ENCODE measurements at places on chromosomes 4 and X.

GRCh38 chr4:4984186-4984585 is 35.1 kb downstream of the CYTL1 start:
- DNase-seq = no peak

GRCh38 chr4:140556372-140557085 is 12.2 kb downstream of the UCP1 start:
- no peak for DNase-seq

GRCh38 chr4:149095811-149096210 is 653.6 kb upstream of the NR3C2 start:
- DNase-seq = no peak

- no peak for DNase-seq
Measured at GRCh38 chr4:35912174-35912573, 332.1 kb downstream of the ARAP2 start.

DNA sequence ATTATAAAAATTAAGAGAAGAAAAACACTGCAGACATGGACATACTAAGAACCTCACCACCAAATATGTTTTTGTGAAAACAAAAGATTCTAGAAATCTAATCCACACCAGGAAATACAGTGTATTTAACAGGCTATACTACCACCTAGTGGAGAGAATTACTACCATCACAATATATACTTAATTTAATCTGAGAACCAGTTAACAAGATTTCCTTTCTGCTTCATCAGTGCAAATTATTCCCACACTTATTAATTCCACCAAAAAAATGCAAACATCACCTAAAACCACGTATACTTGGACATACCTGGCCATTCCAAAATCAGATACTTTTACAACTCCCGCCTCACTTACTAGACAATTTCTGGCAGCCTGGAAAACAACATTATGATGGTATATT is 7.0 kb upstream of the TXK start:
- DNase-seq = no peak

GRCh38 chr4:80362578-80363181 is 27.1 kb downstream of the CFAP299 start:
- DNase-seq = no peak

DNA sequence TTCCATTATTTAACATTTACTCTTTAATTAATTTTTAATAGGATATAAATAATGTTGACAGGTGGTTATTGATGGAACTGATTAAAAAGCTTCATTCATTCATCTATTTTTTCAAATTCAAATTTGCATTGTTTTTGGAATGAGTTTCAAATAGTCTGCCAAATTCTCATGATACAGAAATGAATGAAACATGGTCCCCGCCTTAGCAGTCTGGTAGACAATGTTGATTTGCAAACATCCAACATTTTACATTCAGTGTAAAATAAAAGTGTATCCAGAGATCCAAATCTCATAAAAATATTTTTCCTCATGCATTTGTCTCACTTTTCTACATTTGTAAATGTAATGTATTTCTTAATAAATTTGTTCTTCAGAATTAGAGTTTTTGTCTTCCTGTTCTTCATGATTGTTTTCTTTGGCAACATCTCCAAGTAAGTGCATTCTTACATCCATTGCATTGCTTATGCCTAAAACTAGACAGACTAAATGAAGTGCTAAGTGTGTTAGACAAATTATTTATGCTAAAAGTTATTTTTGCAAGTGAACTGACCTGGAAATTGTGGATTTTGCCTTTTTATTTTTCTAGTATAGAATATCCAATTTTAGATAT is 142.3 kb downstream of the PCDH18 start:
- DNase-seq = no peak

GRCh38 chr4:146349306-146349705 is 135.0 kb downstream of the REELD1 start:
- no peak for DNase-seq

DNA sequence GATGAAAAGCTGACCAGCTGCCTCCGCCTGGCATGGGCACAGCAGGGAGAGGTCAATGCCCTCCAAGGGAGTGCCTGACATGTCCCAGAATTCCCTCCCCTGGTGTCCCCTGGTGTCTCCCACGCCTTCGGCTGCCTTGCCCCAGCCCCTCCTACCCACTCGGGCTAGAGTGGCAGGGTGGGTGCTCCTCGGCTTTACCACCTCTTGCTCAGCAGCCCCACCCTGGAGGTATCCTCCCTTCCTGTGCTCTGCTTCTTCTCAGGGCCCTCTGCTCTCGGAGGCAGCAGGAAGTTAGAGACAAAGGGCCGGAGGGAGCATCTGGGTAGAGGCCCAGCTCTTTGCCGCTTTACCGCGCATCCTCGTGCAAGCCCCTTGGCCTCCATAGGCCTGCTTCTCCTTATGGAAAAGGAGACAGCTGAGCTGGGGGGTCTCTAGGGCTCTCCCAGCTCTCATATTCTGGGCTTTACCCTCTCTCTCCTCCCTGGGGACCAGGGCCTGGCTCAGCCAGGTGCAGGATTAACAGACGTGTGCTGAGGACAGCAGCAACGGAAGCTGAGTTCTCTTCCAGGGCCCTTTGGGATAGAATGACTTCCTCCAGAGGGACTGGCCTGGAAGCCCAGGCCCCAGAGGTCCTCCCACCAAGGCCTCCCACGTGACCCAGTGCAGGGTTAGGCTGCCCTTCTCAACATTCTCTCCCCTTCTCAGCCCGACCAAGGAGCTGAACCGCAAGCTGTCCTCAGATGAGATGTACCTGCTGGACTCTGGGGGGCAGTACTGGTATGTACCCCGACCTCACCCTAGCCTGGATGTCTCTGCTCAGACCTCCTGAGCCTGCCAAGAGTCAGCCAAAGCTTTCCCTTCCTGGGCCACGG is 17.2 kb downstream of the XPNPEP2 start:
- no peak for DNase-seq

- DNase-seq = no peak
Measured at GRCh38 chrX:151161690-151162089, 14.7 kb upstream of the GPR50 start.

GRCh38 chr4:77615153-77615552 is 9.5 kb downstream of the CXCL13 start:
- DNase-seq = no peak

DNA sequence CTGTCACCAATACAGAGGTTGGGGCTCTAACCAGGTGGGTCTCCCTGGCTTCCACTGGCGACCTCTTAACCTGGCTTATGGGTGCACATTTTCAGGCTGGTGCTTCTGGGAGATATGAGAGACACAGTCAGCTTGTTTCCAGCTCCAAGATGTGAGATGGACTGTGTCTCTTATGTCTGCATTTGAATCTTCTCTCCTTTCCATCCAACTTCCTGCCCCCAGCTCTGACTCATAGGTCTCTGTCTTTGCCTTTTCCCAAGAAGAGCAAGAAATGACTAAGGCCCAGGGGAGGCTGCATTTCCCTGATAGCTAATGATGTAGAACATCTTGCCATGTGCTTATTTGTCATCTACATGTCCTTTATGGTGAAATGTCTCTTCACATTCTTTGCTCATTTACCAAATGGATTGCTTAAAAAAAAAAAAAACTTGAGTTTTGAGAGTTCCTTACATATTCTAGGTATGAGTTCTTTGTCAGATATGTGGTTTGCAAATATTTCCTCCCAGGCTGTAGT is 3.2 kb upstream of the UXT start:
- DNase-seq = no peak

- no peak for DNase-seq
Measured at GRCh38 chrX:10676235-10676957, 56.0 kb upstream of the MID1 start.

GRCh38 chr4:183515411-183515810 is 10.6 kb downstream of the ING2 start:
- DNase-seq = no peak

DNA sequence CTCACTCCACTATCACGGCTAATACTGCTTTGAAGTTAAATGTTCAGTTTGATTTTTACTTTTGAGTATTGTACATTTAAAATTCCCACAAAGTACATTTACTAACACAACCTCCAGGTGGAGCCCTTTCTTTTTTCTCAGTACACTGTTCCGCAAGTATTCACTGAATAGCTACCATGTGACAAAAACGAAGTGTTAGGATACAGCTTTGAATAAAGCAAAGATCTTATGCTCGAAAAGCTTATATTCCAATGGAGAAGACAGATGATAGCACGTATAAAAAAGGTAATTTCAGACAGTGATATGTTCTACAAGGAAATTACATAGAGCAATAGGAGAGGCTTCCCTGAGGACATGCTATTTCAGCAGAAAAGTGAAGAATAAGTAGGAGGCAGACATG is 60.7 kb upstream of the ABCG2 start:
- no peak for DNase-seq

- no peak for DNase-seq
Measured at GRCh38 chr4:82201303-82201702, 172.5 kb downstream of the HNRNPD start.

DNA sequence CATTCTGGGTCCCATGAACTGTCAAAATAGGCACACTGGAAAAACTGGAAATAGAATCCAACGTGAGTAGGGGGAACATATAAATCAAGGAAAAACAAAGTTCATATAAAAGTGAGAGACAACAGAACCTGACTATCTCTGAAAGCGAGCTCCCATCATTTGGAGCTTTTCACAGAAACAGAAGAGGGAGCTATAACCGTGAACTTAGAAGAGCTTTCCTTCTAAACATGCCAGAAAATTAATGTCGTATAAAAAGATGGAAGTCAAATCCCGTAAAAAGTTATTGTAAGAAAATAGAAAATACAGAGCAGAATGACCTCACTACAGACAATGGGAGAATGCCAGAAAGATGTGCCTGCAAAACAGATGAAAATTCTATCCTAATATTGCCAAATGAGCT is 23.9 kb upstream of the HSD17B10 start:
- no peak for DNase-seq

DNA sequence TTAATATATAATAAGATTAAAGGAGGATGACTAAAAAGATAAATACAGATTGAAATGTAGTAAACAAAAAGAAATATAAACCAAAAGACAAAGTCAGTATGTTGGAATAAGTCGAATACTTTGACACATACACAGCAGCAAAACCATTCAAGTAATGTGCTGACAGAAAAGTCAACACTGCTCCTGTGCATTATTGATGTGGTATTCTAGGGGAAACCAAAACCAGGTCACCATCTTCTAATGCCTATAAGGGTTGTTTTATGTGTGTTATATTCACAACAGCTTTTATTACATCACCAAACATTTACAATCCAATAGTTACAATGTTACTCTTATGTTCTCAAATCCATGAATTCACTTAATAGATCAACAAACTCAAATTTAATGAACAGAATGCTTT is 111.8 kb upstream of the DKK2 start:
- no peak for DNase-seq

DNA sequence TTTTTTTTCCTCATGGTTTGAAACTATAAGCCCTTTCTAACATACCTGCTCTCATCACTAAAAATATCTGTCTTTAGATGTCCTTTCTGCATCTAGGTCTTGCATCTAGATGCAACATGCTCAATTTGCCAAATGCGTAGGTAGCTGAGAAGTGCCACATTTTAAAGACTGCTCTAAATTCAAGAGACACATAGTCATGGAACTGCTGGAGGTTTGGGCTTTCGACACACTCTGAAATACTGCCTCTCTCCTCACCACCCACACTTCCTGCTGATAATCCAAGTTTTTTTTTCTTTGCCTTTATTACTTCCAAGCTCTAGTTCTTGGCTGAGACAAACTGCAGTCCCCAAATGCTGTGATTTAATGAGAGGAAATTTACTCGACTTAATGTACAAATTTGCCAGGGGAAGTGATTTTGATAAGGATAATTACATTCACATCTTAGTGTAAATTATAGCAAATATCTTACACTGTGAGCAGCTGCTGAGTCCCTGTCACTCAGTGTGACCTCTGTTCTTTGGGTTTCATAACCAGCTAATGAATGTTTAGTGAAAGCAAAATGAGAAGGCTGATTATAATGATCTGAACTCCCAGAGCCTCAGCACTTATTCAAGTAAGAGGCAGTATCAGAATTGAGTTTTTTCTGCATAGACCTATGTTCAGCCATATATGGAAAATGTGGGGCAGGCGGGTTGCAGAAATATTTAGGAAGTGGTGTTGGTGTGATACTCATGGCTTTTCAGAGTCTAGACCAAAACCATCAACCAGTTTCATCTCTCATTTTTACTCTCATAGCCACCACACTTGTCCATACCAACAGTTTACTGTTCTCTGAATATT is 31.3 kb downstream of the DRD5 start:
- no peak for DNase-seq

DNA sequence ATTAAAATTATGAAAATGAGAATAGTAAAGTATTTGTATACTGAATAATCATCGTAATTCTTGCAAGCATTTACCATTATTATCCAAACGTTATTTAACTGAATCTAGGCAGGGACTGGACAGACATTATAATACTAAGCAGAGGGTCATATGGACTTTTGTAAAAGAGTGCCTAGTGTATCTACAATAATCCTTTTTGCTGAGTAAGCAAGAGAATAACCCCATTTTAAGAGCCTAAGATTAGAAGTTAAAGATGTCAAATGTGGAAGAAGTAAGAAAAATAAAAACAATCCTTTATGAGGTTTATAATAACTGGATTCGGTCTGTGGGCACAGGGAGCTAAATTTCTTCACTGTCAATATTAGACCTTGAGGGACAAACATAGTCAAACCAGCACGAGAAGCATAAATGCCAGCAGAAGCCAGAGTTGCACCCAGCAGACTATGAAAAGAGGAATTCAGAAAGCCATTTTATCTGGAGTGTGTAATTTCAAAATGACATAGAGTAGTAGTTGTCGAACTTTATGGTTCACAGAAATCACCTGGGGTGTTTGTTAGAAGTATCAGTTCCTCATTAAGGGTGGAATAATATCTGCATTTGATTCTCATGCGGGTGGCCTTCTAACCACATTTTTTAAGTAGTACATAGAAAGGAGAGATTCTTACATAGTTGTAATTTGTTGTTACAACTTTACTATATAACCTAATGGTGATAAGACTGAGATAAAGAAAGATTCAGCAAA is 39.7 kb upstream of the DCLK2 start:
- DNase-seq = no peak

DNA sequence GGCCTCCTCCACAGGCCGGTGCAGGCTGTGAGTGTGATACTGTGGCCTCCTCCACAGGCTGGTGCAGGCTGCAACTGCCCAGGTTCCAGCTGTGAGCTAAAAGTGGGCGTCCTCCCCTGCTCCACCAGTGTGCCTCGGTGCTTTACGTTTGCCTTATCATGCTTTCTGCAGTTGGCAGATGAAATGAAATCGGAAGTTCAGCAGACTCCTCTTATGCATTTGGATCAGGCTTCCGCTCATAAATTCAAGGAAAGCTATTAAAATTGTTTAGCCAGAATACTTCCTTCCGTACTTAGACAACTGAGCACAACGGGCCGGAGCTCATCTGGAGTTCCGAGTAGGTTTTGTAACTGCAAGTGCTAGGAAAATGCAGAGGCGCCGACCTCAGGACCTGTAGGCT is 12.0 kb downstream of the CYP4V2 start:
- DNase-seq = no peak

- DNase-seq = no peak
Measured at GRCh38 chrX:34546366-34546765, 110.7 kb downstream of the TMEM47 start.

- no peak for DNase-seq
Measured at GRCh38 chrX:94695910-94696309, 1021.9 kb downstream of the FAM133A start.
